Esophagus muscularis mucosa (tissue), 4 donors: ENCODE measurements at places on chromosomes 12 and 14. TPM values are rescaled to one million over a fixed set of nuclear protein-coding genes. Genes with fewer than 3 reads are reported as not detected.

Gene PKP2
- 1.3 TPM for total RNA-seq

Gene VAMP1
- 4.5 TPM for total RNA-seq

Gene PXMP2
- total RNA-seq: 51.9 TPM

Gene NAA25
- 12.6 TPM for total RNA-seq

Gene PRPH
- 24.5 TPM for total RNA-seq

Gene GLS2
- total RNA-seq: 1.0 TPM

Gene LPAR5
- 1.9 TPM for total RNA-seq

Gene ASIC1
- total RNA-seq: 2.4 TPM

Gene NFE2
- 0.32 TPM for total RNA-seq

Gene PAH
- not detected for total RNA-seq

DNA sequence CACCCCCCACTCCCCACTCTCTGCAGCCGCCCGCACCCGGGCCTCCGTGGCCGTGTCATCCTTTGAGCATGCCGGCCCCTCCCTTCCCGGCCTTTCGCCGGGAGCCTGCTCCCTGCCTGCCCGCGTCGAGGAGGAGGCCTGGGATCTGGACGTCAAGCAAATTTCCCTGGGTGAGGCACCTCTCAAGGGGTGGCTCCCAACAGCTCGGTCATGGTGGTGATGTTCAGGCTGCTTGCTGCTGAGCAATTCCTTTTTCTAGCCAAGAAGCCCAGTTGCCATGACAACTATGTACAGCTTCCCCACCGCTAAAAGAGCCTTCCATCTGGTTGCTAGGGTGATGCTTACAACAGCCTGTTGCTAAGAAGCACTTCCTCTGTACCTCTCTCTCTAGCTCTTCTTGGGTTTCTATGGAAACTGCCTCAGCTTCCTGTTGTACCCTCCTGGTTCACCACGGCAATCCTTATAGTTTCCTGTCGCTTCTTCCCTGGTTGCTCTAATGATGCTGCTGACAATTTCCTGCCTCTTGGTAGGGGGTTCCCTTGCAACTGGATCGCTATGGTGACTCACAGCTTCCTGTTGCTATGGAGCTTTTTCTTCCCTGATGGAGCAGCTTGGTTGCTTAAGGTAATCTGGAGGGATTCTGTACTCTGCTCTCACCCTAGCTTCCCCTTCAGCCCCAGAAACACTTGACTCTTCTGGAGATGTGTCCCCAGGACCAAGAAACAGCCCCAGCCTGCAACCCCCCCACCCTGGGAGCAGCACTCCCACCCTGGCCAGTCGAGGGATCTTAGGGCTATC is 11.0 kb downstream of the ZNF219 start:
- no peak for DNase-seq

DNA sequence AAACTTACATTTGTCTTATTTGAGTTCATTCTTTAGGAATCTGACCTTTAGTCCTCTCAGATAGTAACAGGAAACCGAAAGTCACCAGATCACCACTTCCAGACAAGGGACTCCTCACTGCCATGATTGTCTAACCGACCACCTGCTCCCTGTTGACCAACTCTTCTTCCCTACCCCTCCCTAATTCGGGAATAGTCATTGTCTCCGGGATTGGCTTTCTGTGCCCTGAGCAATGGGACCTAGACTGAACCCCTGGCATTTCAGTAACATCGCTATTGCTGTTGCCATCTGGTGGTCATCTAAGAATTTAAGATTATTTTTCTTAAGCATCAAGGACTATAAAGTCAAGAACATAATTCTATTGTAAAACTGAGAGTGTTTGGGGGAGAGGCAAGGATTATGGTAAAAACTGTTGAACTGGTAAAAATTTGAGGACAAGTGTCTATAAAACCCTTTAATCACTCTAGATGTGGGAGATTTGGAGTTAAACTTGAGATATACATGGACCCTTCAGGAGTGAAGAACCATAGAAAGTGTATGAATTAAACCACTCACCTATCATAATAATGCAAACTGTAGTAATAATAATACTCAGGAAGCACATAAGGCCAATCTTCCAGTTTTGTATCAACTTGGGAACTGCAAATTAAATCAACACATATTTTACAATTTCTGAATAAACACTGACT is 6.3 kb downstream of the CLEC2A start:
- DNase-seq: no peak

DNA sequence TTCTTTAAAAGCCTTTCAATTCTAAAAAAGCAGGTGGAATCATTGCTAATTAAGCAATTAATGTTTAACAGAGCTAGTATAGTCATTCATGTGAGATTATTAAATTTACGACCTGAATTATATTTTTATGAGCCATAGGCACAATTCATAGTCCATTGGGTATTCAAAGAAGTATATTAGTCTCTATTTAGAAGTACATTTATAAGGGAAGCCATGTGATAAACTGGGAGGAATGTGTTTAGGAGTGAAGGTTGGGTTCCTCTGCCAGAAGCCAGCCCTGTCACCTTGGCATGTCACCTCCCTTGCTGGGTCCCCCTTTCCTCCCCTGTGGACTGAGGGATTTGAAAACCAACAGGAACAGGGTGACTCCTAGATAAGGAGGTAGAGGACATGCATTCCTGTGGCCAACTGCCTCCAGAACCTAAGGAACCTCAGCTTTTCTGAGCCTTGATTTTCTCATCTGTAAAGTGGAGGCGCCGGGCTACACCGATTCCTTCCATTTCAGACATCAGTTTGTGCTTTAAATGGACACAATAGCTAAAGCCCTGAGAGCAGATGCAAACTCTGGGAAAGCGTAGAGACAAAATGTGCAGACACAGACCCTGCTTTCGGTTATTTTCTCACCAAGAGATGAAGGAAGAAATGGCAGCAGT is 5.4 kb upstream of the KRT2 start:
- no peak for DNase-seq

- no peak for DNase-seq
Measured at GRCh38 chr12:88354691-88355090, 212.6 kb downstream of the TMTC3 start.

- DNase-seq: no peak
Measured at GRCh38 chr14:105095236-105095805, 30.1 kb upstream of the GPR132 start.

DNA sequence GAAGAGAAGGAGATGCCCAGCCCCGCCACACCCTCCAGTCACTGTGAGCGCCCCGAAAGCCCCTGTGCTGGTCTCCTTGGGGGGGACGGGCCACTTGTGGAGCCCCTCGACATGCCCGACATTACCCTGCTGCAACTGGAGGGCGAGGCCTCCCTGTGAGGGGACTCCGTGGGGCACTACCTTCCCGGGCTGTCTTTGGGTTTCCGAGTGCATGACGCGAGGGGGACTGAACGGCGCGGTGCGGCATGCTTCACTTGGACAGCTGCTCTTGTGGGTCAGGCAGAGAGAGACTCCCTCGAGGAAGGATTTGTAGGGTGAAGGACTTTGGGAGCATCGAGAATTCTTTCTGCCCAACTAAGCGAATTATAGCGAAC is 1.1 kb downstream of the CCDC184 start:
- DNase-seq: peak; percentile 42

GRCh38 chr12:94644141-94644979 is 6.0 kb downstream of the TMCC3 start:
- DNase-seq: no peak

DNA sequence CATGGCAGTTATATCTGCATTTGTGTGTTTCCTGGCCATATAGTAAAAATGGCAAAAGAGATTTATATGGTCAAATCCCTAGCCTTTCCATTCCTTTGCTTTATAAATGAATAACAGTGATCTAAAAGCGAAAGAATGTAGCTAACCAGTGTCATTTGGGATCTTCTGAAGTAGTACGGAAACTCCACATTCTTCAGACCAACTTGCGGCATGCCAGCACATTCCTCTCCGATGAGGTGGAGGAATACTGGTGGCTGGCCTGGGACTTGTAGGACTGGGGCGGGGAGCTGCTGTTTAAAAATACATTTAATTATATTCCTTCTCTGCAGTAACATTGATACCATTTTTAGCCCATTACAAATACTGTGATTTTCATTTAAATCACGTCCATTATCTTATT is 85.3 kb downstream of the SAMD4A start:
- no peak for DNase-seq

DNA sequence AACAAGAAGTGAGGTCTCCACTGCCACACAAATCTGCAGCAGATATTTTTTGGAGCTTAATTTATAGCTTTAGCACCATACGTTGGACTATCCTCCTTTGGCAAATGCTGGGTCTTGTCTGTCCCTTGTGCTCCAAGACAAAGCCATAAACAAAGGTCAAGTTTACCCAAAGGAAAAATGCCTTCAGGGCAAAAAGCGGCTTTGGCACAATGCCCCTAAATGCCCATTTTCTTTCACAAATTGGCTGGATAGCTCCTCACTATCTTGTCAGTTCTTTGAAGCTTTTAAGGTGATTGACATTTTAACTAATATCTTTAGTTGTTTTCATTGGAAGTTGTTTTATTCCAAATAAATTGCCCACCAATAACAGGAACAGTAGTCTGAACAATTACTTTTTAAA is 59.6 kb downstream of the EML5 start:
- DNase-seq: no peak

- no peak for DNase-seq
Measured at GRCh38 chr14:81187832-81188522, 32.8 kb downstream of the GTF2A1 start.

DNA sequence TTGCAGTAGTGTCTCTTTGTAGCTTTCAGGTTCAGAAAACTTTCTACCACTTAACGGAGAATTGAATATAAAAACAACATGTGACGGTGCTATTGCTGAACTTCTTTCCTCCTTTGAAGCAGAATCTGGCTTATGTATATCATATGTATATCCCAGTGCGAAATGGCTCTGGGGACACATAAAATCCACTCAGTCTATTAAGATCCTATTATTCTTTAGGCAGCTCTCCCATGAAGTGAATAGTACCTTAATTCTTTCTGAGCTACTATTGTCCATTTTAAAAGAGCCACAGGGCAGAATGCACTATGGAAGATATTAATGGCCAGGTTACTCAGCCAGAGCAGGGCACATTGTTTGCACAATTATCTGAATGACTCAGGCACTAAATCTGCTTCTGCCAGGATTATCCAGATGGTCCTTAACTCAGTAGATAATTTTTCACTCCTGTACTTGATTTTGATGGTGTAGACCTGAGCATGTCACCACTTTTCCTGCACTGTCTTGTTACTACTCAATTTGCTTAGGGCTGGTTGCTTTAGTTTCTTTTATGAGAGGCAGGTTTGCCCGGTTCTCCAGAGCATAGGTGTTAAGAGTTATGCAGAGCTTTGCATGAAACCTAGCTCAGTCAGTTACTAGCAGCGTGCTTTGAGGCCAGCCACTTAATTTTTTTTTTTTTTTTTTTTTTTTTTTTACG is 5.5 kb downstream of the CNTN1 start:
- DNase-seq: no peak

DNA sequence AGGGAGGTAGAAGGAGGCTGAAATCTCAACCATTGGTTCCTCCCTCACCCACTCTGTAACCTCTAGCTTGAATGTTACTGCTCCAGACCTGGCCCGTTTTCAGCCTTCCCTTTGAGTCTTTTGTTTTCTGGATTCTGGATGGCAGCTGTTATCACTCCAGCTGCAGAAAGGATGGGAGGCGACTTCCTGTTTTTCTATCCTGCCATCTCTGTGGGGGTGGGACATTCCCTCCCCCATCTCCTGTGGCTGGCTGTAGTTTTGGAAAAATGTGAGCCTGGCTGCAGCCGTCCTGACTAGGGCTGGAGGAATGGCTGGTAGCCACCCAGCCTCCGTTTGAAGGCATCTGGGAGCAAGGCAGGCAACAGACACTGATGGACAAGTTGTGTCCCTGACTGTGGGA is 2.9 kb upstream of the PPFIBP1 start:
- no peak for DNase-seq

- no peak for DNase-seq
Measured at GRCh38 chr14:102545461-102546265, 36.1 kb upstream of the ANKRD9 start.

DNA sequence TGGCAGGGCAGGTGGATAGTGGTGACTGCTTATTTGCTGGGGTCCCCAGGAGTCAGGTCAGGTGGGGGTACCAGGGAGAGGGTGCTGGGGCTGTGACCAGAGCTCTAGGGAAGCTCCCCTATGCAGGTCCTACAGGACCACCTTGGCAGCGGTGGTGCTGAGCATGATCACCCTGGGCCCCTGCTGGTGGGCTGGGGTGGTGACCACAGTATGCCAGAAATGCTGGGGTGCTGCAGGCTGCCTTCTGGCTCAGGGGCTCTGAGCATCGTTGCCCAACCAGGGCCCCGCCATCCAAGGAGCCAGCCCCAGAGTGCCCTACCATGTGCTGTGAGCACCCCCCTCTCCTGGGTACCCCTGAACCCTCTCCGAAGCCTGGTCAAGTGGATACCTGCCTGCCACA is 17.5 kb upstream of the NUDT14 start:
- no peak for DNase-seq

- DNase-seq: no peak
Measured at GRCh38 chr14:71855399-71856036, 76.7 kb upstream of the RGS6 start.

GRCh38 chr14:71753126-71753830 is 179.0 kb upstream of the RGS6 start:
- peak; percentile 94 for DNase-seq

DNA sequence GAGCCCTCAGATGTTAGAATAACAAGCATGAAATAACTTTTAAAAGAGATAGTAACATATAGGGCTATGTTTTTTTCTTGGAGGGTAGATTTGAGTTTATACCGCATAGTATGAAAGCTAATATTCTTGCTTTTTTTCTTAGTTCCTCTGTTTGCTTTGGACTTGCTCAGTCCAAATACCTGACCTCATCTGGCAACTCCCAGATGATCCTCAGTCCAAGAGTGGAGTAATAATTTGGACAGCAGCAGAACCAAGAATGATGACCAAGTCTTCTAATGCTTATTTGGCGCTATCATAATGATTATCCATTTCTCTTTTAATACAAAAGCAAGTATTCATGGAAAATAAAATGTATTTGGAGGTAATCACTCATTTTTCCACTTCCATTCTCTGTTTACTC is 45.6 kb downstream of the GUCY2C start:
- DNase-seq: no peak

- DNase-seq: no peak
Measured at GRCh38 chr12:122839907-122840554, 4.8 kb downstream of the HIP1R start.

GRCh38 chr12:3035815-3036702 is 41.1 kb upstream of the TSPAN9 start:
- DNase-seq: no peak

GRCh38 chr14:100393906-100394732 is 71.0 kb downstream of the SLC25A47 start:
- no peak for DNase-seq

DNA sequence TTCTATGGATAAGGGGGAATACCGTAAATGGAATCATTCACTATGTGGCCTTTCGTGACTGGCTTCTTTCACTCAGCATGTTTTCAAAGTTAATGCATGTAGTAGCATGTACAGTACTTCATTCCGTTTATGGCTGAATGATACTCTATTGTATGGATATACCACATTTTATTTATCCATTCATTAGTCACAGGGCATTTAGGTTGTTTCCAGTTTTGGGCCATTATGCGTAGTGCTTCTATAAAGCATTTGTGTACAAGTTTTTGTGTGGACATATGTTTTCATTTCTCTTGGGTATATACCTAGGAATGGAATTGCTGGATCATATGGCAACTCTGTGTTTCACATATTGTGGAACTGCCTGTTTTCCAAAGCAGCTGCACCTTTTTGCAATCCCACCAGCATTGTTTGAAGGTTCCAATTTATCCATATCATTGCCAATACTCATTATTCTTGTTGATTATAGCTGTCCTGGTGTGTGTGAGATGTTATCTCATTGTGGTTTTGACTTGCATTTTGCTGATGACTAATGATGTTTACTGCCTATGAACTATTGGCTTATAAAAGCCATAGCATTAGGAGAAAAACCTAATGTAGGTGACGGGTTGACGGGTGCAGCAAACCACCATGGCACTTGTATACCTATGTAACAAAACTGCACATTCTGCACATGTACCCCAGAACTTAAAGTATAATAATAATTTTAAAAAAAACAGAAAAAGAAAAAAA is 45.5 kb downstream of the ATF7IP start:
- DNase-seq: no peak
